Gastroesophageal sphincter (tissue), 4 donors: ENCODE measurements at places on chromosomes 4 and X. TPM values are rescaled to one million over a fixed set of nuclear protein-coding genes. Genes with fewer than 3 reads are reported as not detected.
A peak's percentile ranks its signal among the peaks of the same experiment; 100 is the strongest.

DNA sequence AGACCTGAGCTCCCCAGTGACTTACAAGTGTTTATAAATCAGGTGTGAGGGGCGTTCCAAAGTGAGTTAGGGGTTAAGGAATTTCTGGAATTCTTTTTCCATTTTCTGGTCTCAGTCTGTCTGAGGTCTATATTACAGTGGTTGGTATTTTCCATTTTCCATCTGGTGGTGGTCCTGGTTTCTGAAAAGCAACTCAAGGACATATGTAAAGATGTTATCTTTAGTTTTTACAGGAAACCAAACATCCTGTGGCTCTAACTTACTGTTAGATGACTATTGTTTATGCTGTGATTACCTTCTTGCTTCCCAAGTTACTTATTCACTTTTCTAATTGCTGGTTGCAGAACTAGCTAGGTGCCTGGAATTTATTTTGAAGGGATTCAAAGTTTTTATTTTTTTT, 53.5 kb upstream of the IL21 start:
- H3K27me3 ChIP-seq: no peaks in the 10 kb centered on the region
- ATAC-seq: no peak
- H3K36me3 ChIP-seq: no peaks in the 10 kb centered on the region

DNA sequence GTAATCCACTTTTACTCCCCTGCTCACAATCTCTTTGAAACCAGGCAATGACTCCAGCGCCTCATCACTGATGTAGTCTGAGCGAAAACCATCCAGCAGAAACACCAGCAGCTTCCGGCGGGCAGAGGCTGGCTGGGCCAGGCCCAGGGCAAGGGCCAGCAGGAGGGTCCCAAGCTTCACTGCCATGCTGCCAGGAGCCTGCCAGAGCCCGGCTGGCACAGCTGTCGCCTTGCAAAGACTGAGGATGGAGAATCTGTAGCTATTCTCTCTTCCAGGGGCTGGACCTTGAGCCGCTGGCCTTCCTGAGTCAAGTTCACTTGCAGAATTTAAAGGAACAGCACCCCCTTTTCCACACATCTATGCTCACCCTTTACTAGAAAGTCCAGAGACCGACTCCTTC, at the start of gene ENPP6:
ENPP6 (minus strand) TSS at position 240 of the 400 bp plus-strand sequence; CDS start at position 186, 54 bp downstream.
- H3K27me3 ChIP-seq: peaks cover 8% of the 10 kb centered on the region
- H3K4me3 ChIP-seq: peak within 1 kb of the TSS; percentile 20
- no peaks in the 10 kb centered on the region for H3K36me3 ChIP-seq
- H3K4me1 ChIP-seq: no peaks in the 10 kb centered on the region
- ATAC-seq: no peak

- H3K27me3 ChIP-seq: no peaks in the 10 kb centered on the region
- no peak for ATAC-seq
These were observed 468.0 kb upstream of the FAT1 start for GRCh38 chr4:187191676-187192075.

DNA sequence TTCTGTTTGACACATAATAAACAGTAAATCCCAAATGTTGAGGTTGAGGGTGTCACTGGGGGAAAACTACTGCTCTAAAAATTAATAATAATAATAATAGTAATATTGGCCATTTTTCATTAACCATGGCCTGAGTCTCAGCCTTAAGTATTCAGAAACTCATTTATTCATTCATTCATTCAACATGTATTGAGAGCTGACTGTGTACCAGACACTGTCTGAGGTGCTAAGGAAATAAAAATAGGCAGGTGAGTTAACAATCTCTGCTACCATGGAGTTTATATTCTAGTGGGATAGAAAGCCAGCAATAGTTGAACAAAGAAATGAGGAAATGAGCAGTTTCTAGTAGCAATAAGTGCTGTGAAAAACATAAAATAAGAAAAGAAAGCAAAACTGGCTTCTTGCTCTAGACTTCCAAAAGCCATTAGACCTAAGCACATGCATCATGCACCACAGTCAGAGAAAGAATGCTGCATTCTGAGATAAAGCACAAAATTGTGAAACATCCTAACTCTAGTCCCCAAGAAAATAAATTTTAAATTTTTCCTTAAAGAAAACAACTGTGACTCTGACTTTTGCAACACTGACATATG, 278.7 kb downstream of the RCHY1 start:
- H3K4me3 ChIP-seq: no peak overlapping the region
- ATAC-seq: no peak

GRCh38 chr4:89741768-89742167, 95.2 kb downstream of the SNCA start:
- H3K27me3 ChIP-seq: no peaks in the 10 kb centered on the region
- H3K4me1 ChIP-seq: no peaks in the 10 kb centered on the region
- H3K27ac ChIP-seq: no peak overlapping the region
- H3K4me3 ChIP-seq: no peak overlapping the region
- no peaks in the 10 kb centered on the region for H3K36me3 ChIP-seq
- no peak for ATAC-seq

- no peaks in the 10 kb centered on the region for H3K27me3 ChIP-seq
- H3K4me3 ChIP-seq: peak overlapping the region; percentile 59
- ATAC-seq: no peak
- no peak overlapping the region for H3K27ac ChIP-seq
These were observed 1.6 kb downstream of the ANKRD50 start for GRCh38 chr4:124710911-124711310.

The SLIT2 gene
- 71.3 TPM for total RNA-seq

The C4orf50 gene
- total RNA-seq: 0.16 TPM

The LIMCH1 gene
- 82.9 TPM for total RNA-seq

The MAGEA10 gene
- not detected for total RNA-seq

The PNMA3 gene
- total RNA-seq: 0.13 TPM
